ENCODE measurements at places on chromosomes 6 and 20.

DNA sequence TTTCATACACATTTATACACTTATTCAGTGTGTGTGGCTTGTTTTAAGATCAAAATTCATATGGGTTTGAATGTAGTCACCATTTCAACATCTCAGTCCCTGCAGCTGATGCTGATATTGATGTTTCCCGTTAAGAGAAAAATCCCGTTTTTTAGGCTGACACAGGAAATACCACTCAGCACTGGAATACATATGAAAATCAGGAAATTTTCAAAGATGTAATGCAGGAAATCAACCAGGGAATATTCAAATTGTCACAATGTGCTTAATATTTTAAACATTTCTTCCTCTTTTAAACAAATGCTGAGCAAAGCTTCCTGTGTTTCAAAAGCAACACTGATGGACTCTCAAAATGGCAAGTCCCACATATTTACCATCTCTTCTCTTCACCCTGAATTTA lies 94.5 kb upstream of the MARCKS start:
- DNase-seq, result no peak

GRCh38 chr6:28789553-28790083 lies 134.2 kb downstream of the TRIM27 start:
- no peak for DNase-seq

DNA sequence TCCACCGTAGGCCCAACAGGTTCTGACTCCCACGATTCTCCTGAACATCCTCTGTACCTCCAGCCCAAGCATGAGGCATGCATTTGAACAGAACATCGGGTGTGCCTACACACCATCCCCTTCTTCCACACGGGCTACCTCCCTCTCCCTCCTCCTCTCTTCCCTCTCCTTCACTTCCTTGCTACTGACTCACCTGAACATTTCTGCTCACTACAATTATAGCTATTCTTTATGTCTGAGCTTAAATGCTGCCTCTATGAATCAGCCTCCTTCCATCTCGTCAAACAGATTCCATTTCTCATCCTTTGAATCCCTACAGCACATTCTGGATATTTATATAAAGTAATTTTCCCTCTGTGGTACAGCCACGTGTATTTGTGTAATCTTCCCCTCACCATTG lies 71.4 kb upstream of the MYLIP start:
- no peak for DNase-seq

DNA sequence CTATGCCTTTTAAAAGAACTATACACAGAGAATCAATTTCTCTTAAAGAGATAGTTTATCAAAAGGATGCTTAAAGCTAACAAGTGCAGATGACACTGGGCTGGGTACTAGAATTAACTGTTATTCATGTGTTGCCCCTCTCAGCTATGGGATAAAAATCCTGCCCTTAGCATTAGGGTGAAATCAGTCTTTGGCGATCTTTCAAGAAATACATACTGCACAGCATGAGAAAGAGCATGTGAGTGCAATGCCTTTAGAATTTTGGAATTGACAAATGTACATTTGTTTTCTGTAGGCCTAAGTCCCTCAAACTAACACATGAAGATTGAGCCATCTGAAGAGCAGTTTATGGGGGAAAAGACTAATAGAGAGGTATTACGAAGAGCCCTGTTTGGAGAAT lies 115.4 kb downstream of the ZFP64 start:
- no peak for DNase-seq

DNA sequence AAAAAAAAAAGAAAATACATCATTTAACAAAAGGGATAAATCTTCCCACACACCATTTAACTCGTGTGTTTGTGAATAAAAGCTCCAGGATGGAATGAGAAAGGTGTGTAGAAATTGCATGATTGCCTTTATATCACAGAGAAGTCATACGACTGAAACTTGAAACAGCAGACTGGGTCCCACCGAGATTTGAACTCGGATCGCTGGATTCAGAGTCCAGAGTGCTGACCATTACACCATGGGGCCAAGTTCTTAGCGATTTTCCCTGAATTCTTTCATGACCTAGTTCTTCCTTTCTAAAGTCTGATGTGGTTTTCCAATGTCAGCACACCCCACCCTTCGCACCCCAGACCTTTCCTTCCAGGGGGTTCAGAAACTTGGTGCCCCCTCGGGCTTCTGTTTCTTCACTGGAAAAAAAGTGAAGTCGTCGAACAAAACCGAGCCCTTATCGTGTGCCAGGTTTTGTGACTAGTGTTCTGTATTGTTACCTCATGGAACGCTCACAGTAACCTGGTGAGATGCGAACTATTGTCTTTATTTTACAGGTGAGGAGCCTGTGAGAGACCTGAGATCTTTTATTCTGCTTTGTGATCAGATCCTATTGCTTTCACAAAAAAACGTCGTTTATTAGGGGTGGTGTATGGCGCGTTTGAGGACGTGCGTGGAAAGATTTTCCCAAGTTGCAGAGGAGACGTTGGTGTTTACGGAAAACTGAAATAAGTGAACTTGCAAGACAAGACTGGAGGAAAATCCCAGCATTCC lies 120.8 kb downstream of the OR2B2 start:
- DNase-seq, result no peak

GRCh38 chr20:19392344-19393130 lies 180.1 kb downstream of the SLC24A3 start:
- no peak for DNase-seq

- no peak for DNase-seq
These were observed 1006.8 kb upstream of the MANEA start for GRCh38 chr6:94570581-94570980.

DNA sequence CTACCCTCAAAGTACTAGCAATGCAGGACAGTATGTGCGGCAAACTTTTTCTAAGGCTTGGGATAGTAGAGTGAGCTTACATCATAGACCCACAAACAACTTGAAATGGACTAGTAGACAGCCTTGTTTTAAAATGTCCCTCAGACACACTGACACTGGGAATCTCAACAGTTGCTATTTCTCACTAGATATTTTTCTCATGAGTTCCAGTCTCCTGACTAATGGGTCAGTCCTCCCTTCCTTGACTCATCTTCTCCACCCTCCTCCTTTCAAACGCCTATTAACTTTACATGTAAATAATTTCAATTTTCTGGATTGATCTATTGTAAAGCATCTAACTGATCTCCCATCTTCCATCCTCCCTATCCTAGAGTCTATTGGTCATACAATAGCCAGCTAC lies 308.3 kb upstream of the PREP start:
- no peak for DNase-seq

GRCh38 chr6:45420083-45420908 lies 42.6 kb upstream of the SUPT3H start:
- no peak for DNase-seq

- DNase-seq, result no peak
These were observed 36.9 kb upstream of the AVP start for GRCh38 chr20:3121271-3121911.

DNA sequence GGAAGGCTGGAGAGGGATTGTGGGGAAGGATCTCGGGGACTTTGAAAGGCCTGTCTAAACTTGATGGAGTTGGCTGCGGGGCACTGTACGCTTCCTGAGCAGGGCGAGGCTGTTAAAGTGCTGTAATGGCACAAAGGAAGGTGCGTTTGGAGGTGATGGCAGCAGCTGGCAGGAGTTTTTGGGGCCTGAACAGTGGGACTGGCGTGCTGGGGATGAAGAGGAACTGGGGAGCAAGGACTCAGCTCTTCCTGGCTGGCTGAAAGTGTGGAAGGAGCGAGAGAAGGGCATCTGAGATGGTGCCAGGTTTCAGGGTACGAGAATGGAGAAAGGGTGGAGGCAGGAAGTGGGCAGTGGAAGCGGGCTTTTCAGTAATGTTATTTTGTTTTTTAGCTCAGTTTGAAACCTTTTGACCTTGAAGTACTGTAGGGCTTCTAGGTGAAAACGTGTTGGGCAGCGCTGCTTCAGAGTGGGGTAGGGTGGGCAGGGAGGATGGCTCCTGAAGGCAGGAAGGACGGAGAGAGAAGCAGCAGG lies 8.0 kb downstream of the TMEM181 start:
- DNase-seq, result no peak

DNA sequence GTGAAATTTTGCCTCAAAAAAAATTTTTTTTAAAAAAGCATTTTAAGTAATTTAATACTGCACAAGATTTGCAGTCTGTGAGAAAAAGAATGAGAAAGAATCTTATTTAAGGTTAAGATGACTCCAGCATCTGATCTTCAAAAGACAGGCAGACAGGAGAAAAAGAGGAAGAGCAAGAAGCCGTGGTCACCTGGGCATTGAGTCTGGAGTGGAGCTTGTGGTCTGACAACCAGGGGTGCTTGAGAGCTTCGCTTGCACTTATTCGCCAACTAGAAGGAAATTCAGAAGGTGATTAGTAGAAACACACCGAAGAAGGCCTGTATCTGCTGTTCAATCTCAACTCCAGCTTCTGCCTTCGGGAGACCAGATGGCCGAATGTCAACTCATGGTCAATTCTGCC lies 75.9 kb downstream of the MYLK4 start:
- DNase-seq, result no peak

DNA sequence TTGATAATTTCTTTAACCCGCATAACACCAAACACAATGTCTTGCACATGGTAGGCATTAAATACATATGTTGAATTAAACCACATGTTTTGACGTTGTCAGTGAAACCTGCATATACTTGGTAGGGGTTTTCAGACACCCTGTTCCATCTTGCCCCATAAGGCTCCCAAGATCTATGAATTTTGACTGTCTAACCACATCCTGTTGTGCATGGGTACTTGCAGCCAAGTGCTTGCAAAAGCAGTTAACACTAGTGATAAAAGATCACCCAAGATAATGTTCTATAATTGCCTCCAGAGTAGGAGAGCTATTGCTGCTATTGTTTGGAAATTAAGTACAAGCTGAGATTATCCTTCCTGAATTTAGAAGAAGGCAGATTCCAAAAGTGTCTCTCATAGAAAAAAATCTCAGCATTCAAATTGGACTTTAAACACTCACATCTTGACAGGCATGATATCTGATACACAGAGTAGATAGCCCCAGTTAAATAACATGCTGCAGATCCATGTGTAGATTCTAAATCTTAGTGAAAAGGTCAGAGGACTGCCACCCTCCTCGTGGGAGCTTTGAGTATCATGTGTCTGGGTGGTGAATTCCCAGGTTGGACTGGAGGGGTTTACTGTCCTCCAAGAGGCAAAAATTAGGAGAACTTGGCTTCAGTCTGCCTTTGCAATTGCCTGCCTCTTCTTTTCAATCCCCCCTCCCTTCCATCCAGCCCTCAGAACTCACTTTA lies 25.8 kb upstream of the CCN6 start:
- no peak for DNase-seq

- no peak for DNase-seq
These were observed 11.1 kb upstream of the SLC4A11 start for GRCh38 chr20:3250091-3250504.

DNA sequence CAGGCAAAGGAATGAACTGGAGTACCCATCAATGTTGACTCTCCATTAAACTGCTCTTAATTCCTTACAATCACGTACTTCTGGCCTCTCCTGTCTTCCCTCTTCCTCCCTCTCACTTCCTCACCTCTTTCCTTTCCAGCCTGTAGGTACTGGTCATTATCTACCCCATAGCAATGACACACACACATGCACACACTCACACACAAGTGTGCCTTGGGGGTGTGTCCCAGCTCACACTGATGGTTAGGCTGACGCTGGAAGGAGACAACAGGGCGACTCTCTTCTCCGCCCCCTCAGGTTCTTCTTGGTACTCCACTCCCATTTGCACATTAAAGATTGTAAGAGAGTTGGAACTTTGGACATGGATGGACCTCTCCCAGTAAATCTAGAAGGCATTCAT lies 14.0 kb upstream of the SERPINB9 start:
- DNase-seq, result no peak

- no peak for DNase-seq
These were observed 195.5 kb downstream of the SIM1 start for GRCh38 chr6:100269189-100269588.

GRCh38 chr20:55031971-55032370 lies 556.6 kb downstream of the DOK5 start:
- DNase-seq, result no peak

GRCh38 chr6:104484191-104484590 lies 375.5 kb downstream of the HACE1 start:
- no peak for DNase-seq

- DNase-seq, result no peak
These were observed 612 bp upstream of the AGPAT4 start for GRCh38 chr6:161274488-161274858.

DNA sequence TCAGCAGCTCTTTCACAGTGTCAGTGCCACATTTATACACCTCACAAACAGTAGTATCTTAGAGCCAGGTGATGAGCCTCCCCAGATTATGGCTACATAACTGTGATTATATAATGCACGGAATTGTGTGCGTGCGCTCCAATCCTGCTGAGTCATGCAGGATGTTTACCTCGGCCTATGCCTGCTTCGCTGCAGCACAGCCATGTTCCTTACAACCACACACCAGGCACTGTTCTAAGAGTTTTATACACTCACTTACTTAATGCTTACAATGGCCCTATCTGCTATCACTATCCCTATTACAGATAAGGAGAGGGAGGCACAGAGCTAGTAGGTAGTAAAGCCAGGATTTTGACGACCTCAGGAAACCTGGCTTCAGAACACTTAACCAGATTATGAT lies 7.3 kb downstream of the ZKSCAN3 start:
- DNase-seq, result no peak

DNA sequence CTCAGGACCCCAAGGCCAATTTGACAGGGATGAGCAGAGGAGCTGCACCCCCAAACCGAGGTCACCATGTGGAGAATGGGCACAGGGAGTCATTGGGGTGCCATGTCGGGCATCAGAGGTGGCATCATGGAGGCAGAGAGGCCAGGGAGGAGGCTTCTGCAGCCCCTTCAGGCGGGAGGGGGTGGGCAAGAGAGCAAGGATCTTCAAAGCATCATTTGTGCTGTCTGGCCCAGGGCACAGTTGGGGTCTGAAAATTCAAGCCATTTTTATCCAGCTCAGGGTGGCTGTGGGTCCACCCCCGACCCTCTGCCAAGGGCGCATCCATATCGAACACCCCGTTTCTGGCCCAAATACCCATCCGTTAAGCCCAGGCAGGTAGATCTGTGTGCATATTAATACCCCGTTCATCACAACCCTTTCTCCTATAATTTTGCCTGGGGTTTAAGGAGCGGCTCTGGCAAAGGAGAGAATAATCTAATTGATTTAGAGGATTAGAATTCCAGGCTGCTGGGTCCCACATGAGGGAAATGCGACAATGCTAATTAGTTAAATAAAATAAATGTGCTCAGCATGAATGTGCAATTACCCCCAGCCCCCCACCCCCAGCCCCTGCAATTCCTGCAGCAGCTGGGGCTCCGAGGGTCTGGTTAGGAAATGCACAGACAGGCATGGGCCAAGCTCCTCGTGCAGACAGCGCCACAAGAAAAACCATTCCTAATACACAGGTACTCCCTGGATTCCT lies 31.9 kb downstream of the VSTM2L start:
- no peak for DNase-seq

- DNase-seq, result no peak
These were observed 14.6 kb downstream of the GATA5 start for GRCh38 chr20:62461157-62461556.

- no peak for DNase-seq
These were observed 116.1 kb upstream of the PTPN1 start for GRCh38 chr20:50393990-50394561.

GRCh38 chr6:33073431-33073871 lies at the start of gene HLA-DPA1:
Gene HLA-DPA1 (minus strand): TSS chr6:33073649.
- no peak for DNase-seq
